ENCODE measurements at places on chromosomes 2 and 18.

GRCh38 chr2:32484937-32485336 lies 128.1 kb downstream of the BIRC6 start:
- peak; percentile 86 for DNase-seq

DNA sequence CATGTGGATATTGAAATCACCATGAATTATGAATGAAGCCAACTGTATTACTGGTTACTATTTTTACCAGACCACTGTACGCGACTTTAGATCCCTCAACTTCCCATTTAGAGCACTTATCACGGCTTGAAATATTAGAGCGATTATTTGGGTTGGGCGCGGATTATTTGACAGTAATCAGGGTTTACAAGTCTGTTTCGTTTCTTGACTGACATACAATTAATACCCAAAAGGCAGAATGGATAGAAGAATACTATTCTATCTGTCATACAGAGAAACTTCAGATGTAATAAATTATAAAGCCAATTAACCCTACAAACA lies 496 bp upstream of the NAPG start:
- no peak for DNase-seq

DNA sequence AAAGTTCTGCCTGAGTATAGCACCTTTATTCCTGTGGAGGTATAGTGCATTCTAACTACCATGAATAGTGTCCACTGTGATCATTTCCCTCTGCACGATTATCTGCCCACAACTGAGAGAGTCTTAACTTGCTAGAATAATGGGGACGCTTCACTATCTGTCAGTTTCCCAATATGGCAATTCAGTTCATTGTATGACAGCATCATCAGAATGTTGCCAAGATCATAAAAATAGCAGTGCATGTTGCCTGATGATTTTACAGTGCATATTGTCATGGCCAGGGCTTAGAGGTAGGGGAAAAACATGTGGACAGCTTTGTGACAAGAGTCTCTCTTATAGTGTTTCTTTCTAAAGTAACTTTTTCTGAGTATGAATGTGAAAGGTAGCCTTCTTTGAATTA lies 6.1 kb downstream of the RASGRP3 start:
- no peak for DNase-seq

DNA sequence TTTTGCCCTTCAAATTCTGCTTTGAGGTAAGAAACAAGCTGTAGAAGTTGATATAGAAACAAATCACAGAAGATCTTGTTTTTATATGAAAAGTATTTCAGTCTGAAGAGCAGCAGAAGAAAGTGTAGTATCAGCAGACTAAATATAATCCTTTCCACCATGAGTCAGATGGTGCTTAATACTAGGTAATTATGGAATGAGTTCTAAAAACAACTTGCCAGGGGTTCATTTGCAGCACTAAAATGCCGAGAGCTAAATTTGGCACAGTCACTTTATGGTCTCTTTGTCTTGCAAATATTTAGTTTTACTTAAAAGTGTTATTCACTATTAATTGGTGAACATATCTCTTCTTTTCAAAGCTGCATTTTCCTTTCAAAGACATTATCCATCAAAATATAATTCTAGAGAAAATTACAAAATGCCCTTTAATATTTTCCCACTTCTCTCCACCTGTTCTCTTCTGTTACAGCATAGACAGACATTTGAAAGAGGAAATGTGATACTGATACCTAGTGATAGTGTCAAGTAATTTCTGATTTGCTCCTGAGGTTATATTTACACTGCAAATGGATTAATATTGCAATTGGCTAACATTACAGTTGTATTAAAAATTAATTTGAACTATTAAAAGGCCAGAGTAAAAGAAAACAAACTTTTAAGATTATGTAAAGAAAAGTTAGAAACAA lies 5.3 kb downstream of the MYL1 start:
- no peak for DNase-seq

DNA sequence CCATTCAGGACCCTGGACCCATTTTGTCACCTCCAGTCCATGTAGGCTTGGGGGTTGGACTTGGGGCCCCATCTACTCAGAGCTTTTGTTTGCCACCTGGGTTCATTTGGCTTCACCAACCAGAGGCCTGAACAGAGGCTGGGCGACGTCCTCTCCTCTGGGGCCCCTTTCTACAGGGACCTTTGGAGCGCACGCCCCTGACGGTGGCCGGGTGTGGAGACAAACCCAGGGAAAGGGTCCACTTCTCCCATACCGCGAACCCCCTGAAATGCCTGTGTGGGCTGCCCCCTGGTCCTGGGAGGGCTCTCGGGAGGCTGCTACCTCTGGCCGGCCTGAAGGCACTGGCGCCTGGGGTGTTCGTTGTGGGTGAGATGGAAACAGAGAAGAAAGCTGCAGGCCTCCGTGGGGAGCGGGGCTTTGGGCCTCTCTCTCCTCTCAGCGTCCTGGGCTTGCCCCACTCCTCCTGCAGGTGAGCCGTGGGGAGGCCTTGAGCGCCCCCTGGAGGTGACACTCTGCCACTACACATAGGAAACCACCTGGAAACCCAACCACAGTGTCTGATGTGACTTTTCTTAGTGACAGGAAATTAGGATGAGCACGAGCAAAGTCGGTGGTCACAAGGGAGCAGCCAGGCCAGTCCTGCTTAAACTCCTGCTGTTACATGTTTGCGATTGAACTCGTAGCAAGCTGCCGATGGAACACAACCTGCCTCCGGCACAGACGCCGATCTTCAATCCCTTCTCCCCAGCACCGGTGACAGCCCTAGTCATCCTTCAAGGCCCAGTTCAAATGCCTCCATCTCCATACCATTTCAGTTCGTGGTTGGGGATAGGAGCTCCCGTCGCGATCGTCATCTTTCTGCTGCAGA lies 12.0 kb upstream of the NTSR2 start:
- DNase-seq: peak; percentile 14

All from cardiac fibroblast (primary cell).